ENCODE measurements at places on chromosomes 1 and 21. TPM values are rescaled to one million over a fixed set of nuclear protein-coding genes. Genes with fewer than 3 reads are reported as not detected.

DNA sequence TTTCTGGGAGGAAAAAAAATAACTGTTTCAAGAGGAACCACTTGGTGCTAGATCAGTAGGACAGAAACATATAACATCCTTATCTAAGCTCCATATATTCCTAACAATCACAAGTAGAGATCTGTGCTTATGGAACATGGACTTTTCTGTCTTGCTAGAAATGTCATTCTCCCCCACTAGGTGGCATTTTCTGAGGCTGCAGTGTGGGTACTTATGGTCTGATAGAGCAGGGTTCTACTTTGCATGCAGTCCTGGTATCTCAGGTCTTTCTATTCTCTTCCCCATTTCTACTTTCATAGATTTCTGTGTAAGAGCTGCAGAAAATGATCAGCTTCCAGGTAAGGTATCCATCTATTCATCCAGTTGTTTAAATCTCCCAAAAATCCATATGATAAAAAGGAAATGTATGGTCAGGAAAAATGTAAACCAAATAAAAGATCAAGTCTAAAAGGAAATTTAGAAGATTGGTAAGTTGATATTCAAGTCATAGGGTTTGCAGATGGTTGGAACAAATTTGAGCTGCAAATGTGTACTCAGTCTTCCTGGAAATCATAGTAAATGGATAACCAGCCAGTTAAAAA is 1.5 kb downstream of the ZNF684 start:
- peak; percentile 72 for DNase-seq

Gene RHBG
- total RNA-seq, result not detected

- no peak for DNase-seq
These were observed 508 bp downstream of the HEYL start for GRCh38 chr1:39638965-39639304.

DNA sequence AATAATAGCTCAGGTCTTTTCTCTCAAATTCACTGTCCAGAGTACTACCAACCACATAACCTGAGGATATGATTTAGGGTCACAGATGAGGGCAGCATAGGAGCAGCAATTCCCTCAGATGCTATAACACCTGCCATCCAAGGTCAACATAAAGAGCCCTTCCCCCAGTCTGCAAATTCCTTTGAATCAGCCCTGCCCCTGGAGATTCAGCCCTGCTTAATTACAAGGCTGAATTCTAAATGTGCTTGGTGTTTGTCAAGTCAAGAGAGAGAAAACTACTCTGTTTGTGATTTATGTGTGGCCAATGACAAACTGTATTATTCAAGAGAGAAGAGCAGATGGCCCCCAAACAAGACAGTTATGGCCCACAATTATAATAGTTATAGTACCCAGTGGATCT is 195.7 kb upstream of the ADGRL2 start:
- no peak for DNase-seq

DNA sequence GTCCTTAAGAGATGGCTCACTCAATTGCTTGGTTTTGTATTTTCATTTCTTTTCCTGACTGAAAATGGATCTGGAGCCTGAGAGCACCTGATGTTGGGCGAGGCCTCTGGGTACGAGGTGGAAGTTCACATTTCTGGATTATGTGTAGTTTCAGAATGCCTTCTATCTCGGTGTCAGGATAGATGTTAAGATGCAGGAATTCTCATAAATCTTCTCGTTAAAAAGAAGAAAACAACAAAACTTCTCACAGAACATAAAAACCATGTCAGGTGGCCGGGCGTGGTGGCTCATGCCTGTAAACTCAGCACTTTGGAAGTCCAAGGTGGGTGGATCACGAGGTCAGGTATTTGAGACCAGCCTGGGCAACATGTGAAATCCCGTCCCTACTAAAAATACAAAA is 101.8 kb downstream of the RHOU start:
- no peak for DNase-seq

Gene UBL4B
- not detected for total RNA-seq

DNA sequence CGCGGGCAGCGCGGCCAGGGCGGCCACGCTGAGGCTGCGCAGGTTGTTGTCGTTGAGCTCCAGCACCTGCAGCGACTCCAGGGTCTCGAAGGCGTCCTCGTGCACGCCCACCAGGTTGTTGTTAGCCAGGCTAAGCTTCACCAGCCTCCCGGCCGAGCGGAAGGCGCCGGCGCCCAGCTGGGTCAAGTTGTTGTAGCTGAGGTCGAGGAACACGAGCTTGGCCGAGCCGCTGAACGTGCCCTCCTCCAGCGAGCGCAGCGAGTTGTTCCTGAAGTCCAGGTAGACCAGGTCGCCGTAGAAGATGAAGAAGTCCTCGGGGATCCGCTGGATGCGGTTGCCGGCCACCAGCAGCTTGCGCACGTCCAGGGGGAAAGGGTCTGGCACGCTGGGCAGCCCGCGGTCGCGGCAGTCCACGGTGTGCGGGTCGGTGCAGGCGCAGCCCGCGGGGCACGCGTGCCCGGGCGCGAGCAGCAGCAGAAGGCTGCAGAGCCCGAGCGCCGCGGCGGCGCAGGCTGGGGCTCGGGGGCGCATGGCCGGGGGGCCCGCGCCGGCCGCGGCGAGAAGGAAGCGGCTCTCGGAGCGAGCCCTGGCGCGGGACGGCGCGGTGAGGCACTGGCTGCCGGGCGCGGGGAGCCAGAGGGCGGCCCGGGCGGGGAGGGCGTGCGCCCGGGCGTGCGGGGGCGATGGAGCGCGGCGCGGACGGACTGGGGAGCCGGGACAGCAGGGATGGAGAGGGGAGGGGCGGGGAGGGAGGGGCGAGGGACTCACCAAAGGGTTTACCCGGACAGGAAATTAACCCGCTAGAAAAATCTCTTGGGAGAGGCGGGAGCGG is 524 bp downstream of the LRRC38 start:
- no peak for DNase-seq

Gene TLR5
- total RNA-seq, result 0.17 TPM

GRCh38 chr1:208990456-208990855 is 593.1 kb upstream of the CAMK1G start:
- DNase-seq, result peak; percentile 78

- DNase-seq, result no peak
These were observed 633.1 kb downstream of the AJAP1 start for GRCh38 chr1:5287178-5288150.

DNA sequence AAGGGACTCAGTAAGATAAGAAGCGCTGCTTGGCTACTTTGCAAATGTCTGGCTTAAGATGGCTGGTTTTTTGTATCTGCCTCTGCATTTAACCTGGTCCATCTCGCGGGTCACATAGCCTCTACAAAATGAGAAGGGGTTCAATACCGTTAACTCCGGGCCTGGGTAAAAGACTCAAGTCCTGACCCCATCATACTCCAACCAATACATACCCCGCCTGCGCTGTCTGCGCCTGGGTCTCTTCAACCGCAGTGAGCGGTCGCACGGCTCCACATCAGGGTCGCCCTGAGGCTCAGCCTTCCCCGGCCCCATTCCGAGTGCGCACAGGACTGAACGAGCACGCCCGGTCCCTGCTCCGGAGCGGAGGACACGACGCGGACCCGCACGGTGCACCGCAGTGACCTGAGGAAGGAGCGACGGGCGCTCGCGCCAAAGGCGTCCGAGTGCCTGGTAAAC is 558 bp upstream of the PGD start:
- peak; percentile 7 for DNase-seq

GRCh38 chr1:197778366-197778945 is 3.2 kb upstream of the DENND1B start:
- no peak for DNase-seq

DNA sequence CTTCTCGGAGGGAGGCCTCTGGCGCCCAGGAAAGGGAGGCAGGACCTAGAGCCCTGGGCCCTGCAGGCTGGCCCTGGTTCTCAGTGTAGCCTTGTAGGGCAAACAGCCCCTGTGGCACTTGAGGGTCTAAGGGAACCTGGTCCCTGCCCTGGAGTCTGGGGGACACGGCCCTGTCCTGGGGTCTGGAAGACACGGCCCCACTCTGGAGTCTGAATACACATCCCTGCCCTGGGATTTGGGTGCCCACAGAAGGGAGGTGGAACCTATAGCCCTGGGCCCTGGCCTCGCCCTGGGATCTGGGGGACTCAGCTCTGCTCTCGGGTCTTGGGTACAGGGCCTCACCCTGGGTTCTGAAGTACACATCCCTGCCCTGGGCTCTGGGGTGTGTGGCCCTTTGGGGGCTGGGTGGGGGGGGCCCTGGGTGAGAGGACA is 97.9 kb downstream of the OBSCN start:
- DNase-seq, result no peak

- no peak for DNase-seq
These were observed 27.0 kb upstream of the SLC16A1 start for GRCh38 chr1:112982853-112983536.

GRCh38 chr1:209414803-209415329 is 168.6 kb upstream of the CAMK1G start:
- DNase-seq, result no peak

DNA sequence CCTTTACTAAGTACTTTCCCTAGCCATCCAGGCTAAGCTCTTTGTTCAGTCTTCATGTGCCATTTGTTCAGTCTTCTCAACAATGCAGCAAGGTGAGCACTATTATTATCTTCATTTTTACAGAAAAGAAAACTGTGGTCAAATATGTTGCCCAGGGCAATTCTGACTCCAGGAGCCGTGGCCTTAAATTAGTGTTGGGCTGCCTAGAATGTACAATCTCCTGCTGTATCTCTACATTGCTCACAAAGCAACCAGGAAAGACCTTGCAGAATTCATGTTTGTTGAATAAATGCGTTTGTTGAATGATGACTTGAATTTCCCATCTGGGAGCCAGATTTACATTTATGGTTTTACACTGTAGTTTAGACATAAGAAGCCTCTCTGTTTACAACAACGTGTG is 14.2 kb downstream of the CD101 start:
- DNase-seq, result no peak

- DNase-seq, result peak; percentile 73
These were observed 667.1 kb upstream of the PKN2 start for GRCh38 chr1:88016947-88017346.

DNA sequence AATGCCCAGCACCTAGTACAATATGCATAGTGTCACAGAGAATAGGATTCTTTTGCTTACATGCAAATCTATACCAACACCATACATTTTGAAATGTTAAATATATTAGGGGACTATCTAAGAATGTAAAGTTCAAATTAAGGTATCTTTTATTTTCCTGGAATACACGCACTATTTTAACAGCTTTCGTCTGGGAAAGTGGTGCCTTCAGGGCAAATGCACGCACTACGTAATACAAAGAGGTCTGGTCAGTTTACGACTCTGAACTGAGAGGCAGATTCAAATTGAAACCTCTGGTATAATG is 931 bp downstream of the FUBP1 start:
- DNase-seq, result no peak

DNA sequence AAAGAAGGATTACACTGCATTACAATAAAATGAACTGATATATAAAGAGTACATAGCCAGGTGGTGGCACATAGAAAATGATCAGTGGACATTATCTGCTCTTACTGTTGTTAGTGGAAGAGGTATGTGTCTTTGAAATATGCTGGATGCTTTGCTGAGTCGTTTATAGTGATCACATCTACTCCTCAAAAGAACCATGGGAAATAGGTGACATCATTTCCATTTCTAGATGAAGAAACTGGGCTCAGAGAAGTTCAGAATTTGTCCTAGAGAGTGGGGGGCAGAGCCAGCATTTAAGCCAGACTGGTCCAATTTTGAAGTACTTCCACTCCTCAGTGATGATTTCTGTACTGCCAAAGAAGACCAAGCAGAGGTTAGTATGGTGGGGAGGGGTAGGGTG is 34.0 kb upstream of the BACH1 start:
- peak; percentile 8 for DNase-seq

Gene LCE3E
- total RNA-seq, result not detected

DNA sequence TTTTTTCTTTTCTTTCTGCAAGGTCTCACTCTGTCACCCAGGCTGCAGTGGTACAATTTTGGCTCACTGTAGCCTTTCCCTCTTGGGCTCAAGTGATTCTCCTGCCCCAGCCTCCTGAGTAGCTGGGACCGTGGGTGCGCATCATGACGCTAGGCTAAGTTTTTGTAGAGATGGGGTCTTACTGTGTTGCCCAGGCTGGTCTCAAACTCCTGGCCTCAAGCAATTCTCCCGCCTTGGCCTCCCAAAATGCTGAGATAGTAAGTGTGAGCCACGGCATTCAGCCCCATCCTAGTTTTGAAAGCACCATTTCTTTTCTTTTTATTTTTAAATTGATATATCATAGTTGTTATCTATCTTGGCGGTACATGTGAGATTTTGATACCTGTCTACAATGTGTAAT is 140.6 kb downstream of the GALNT2 start:
- DNase-seq, result no peak

DNA sequence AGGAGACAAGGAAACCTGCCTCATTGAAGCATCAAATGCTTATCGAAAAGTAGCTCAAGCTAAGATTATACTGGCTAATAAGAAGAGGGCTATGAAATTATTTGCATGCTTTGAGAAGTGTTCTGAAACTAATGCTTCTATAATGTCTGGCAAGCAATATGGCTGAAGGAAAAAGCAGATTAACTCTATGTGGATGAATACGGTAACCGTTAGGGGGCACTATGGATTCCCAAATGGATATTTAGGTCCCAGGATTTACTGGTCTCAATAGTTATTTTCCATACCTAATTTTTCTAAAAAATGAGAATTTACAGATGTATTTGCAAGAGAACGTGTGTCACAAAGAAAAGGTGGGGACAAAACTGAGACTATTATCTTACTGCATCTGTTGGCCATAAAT is 34.6 kb upstream of the RRP15 start:
- no peak for DNase-seq

GRCh38 chr1:207336559-207337467 is 15.3 kb downstream of the CD55 start:
- peak; percentile 81 for DNase-seq

DNA sequence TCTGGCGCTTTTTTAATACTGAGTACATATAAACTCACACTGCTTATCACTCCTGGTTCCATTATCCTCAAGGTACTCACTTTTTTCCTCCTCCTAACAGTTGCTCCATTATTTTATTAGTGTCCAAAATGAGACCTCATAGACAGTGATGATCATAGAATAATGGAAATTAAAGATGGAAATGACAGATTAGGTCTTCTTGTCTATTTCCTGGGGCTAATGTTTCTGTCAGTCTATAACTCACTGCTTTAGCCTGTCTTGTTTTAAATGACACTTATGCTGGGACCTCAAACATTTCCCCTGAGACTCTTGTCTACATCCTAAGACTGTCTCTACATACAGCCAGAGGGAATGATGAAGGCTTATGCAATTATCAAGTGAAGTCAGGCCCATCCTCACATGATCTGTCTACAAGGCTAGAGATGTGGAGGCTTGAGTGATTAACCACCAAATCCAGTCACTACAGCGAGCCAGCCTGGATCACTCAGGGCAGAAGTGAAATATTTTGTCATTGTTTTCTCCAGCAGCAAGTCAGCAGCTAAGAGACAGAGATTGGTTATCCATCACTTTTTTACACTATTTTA is 152.1 kb downstream of the ASTN1 start:
- DNase-seq, result no peak

Gene CFAP107
- total RNA-seq, result not detected

GRCh38 chr1:39955547-39956539 is 898 bp downstream of the MFSD2A start:
- DNase-seq, result peak; percentile 52

- peak; percentile 89 for DNase-seq
These were observed 1.9 kb upstream of the MYOC start for GRCh38 chr1:171654201-171654941.

Gene CLCC1
- total RNA-seq, result 45.7 TPM
